Activated T-cell treated with anti-CD3 and anti-CD28 coated beads for 1 hour (primary cell): ENCODE measurements at places on chromosomes 2 and 18.

GRCh38 chr2:230757476-230757875 lies 44.8 kb downstream of the CAB39 start:
- no peak for DNase-seq

DNA sequence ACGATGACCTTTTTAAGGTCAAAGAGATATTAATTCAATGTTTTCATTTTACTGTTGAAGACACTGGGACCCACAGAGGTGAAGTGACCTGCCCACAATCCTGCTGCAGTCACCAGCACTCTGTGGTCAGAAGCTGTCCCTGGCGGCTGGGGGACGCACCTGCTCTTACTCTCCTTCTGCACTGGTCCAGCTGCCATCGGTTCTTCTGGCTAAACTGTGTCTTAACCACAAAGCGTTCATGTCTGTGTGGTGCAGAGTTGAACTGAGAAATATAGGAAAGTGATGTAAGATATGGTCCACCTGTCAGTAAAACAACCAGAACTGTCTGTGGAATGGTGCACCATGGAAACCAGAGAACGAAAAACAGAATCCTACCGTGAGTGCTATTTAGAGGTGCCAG lies 44.9 kb upstream of the SMIM21 start:
- no peak for DNase-seq

DNA sequence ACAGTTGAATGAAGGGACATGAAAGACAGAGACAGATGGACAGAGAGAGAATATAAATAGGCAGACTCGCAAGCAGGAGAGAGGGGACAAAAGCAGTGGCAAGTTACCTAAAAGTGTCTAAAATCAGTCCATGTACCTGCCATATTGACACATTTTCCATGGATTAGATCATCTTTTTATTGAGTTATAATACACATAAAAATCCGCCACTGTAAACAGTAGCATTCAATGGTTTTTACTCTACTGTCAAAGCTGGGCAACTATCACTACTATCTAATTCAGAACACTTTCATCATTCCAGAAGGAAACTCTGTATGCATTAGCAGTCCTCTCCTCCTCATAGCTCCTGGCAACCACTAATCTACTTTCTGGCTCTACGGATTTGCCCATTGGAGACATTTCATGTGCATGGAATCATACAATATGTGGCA lies 10.1 kb downstream of the CFAP210 start:
- no peak for DNase-seq

- DNase-seq = no peak
Observed at GRCh38 chr2:166361351-166362153, 14.2 kb downstream of the SCN9A start.

DNA sequence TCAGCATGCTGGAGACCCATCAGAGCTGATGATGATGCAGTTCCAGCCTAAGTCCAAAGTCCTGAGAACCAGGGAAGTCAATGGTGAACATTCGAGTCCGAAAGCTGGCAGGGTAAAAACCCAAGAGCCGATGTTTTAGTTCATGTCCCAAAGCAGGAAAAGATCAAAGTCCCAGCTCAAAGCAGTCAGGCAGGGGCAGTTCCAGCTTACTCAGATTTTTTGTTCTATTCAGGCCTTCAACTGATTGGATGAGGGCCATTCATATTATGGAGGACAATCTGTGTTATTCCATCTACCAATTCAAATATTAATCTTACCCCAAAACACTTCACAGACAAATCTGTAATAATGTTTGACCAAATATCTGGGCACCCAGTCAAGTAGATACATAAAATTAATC lies 38.3 kb downstream of the DSEL start:
- no peak for DNase-seq

DNA sequence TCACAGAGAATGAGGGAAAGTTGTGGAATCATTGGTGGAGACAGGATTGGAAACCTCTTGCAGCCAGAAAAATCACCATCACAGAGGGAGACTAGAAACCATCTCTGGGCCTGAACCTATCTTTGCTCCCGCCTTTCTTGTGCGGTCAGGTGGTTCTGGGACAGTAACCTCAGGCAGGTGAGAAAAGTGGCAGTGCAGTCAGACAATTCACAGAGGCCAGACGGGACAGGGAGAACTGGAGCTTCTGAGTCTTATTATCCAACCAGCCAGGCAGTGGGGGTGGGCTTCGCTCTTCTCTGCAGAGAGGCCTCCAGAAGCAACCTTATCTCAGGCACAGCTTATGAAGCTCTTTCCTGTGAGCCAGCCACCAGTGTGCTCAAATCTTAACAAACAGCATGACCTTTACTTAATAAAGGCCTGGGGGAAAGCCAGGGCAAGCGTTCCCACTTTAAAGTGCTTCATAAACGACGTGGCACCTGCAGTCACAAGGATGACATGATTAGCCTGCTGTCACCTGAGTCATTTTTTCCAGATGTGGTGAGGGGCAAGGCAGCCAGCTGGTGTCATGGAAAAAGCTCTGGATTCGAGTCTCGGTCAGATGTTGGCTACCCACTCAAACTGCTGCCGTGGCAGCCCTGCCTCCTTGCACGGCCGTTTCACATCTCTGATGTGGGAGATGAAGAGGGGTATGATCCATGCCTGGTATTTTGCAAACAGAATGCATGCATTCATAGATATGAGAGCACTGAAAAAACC lies 109.7 kb downstream of the B3GNT2 start:
- peak; percentile 20 for DNase-seq

DNA sequence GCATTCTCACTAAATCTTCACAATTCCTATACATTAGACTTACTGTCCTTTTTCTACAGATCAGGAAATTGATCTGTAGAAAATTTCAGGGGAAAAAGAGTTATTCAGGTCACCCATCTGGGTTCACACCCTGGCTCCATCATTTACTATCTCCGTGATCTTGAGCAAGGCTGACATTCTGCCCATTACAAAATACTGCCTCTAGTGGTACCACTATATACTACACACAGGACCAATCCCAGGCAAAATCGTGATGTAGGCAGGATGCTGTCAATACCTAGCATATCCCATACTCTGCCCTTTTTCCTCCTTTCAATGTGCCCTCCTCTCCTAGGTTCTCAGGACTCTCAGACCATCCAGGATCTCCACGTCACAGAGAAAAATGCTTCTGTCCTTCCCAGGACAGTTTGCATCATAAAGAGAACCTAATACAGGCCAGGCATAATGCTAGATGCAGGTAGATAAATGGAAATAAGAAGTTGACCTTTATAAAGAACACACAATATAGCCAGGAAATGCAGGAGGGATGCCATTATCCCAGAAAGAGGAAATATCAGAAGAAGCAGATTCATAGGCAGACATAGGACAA lies 101.9 kb downstream of the CDH20 start:
- no peak for DNase-seq

GRCh38 chr2:185274718-185275484 lies 463.7 kb upstream of the FSIP2 start:
- DNase-seq = no peak

GRCh38 chr2:241635756-241636155 lies 1.2 kb downstream of the THAP4 start:
- no peak for DNase-seq

DNA sequence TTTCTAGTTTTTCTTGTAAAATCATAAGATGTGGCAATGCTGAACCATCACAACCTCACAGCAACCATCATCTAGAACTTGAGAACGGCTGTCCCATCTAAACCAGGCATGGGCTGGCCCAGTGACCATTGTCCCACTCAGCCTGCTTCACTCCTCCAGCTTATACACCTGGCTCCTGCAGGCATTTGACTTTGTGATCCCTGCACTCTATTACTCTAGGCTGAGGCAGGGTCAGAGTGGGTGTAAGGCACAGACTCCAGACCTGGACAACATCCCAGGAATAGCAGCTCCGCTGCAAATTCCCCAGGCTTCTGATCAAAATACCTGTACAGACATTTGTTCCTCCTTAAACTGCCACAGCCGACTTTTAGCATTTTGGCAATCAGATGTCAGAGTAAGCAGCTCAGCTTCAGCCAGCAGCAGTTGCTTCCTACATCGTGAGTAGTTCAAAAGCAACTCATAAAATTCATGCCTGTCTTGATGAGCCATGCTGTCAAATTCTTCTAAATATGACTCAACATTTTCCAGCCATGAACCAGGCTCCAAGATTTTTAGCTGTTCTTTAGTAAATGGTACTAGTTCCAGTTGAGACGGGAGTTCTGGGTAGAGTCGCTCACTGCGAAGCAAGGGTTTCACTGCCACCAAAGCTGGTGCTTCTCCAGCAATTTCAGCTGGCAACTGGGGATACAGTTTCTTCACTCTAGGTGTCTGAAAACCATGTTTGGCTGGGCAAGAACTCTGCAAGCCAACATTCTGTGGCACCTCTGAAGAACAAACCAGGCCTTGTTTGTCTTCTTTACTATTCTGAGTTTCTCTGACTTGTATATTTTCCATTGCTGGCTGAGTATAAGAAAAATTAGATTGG lies 12.8 kb downstream of the EPG5 start:
- no peak for DNase-seq

DNA sequence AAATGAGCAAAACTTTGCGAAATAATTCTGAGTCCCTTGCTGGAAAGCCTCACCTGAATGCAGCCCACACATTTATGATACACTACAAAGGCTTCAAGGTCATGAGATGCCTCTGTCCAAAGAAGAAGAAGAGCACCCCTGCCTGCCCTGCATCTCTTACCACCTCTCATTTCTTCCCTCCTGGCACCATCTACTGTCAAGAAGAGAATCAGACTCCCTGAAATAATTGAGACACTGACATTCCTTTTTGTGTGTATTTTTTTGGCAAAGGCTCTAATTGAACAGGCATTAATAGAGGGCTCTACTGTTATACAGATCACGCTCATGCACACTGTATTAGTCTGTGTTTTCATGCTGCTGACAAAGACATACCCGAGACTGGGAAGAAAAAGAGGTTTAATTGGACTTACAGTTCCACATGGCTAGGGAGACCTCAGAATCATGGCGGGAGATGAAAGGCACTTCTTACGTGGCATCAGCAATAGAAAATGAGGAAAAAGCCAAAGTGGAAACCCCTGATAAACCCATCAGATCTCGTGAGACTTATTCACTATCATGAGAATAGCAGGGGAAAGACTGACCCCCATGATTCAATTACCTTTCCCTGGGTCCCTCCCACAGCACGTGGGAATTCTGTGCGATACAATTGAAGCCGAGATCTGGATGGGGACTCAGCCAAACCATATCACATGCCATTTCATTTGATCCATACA lies 176.3 kb downstream of the ALPK2 start:
- no peak for DNase-seq

DNA sequence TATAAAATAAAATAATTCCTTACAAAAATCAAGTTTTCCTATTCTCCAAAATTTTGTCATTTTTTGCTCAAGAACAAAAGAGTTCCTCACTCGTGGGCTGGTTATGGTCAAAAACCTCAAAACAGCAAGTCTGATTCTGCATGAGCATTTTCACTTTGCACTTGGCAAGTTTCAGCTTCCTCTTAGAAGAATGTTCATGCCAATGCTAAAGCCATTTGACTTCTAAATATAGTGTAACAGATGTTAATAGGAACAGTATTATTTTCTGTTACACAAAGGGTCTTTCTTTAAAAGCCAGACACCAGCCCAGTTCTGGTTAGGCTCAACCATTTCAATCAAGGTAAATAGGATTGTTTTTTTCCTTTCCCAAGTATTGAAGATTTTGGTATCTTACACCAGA lies 261.3 kb upstream of the CCDC68 start:
- DNase-seq = no peak

DNA sequence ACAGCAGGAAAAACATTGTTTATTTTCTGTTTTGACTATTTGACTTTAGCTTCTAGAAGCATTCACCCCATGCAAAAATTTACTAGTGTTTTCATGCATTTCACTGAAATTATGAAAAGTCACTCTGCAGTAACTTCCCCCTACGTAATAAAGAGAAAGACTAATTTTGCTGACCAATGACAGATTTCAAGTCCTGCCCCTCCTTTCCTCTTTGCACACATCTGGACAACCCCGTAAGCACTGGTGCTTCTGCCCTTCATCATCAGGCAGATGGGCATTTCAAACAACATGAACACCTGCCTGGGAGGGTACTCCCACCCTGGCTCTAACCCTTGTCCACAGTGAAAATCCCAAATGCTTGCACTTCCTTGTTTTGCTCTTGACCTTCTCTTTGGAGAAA lies 815.0 kb upstream of the ID2 start:
- DNase-seq = no peak

DNA sequence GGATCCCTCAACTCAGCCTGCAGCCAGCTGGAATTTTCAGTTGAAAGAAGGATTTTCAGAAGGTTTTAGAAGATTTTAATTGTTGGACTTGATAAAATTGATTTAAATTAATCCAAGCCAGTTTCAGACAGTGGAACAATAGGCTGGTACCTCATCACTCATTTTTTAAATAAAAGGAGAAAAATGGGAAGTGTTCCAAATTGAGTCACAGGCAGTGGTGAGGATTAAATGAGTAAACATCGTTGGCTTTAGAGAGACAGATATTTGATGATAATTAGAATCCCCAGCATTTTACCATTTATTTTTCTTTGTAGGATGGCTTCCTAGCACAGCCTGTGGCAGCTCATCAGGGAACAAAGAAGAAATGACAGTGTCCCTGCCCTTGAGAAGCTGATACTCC lies 7.4 kb downstream of the CXCR4 start:
- DNase-seq = no peak

DNA sequence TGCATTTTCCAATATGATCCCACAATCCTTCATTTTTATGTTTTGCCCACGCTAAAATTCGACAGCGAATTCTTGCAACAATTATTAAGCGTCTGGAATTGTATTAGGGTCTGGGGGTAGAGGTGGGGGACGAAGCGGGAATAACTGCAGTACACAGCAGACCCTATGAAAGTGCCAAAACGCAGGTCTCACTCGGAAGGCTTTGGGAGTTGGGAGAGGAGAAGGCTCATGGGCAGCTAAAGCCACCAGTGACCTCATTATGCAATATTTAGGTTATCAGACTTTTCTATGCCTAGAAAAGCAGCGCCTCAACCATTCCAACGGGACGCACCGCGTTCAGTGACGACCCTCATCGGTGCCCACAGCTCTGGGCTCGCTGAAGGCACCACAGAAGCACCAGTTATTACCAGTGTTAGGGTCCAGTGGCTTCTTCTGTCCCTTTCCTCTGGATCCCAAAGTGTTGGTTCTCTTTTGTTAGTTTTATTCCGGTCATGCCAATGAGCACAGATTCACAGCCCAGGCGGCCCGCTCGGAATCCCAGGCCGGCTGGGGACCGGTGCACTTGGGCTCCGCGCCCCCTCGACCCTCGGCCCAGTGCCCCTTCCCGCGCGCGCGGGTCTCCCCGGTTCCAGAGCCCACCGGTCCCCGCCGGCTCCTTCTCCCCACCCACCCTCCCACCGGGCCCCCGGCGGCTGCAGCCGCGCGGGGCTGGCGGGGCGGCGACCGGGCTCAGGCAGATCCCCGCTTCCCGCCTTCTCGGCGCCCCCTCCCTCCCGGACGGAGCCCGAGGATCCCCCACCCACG lies 737 bp upstream of the MAPK4 start:
- DNase-seq = no peak

GRCh38 chr18:9919564-9920232 lies 5.9 kb downstream of the VAPA start:
- no peak for DNase-seq

- no peak for DNase-seq
Observed at GRCh38 chr18:33923980-33924379, 300.7 kb downstream of the NOL4 start.

DNA sequence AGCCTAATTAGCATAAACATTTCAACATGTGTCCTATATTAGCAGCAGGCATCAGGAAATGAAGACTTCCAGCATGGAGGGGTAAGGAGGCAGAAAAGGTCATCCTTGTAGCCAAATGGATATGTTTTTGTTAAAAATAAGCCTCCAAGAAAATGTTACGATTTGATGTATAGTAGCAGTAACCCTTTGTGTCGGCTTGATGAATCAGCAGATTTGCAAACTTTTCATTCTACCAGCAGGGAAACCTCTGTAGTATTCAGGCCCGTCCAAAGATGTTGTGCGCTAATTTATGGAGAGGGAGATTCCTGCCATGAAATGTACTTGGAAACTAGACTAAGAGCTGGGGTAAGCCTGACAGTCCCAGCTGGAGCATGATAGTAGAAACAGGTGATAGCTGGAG lies 780.8 kb upstream of the KLHL29 start:
- DNase-seq = no peak
